ENCODE measurements at places on chromosomes 3 and 15.

- DNase-seq = no peak
Observed at GRCh38 chr3:31748281-31748932, 215.7 kb downstream of the STT3B start.

DNA sequence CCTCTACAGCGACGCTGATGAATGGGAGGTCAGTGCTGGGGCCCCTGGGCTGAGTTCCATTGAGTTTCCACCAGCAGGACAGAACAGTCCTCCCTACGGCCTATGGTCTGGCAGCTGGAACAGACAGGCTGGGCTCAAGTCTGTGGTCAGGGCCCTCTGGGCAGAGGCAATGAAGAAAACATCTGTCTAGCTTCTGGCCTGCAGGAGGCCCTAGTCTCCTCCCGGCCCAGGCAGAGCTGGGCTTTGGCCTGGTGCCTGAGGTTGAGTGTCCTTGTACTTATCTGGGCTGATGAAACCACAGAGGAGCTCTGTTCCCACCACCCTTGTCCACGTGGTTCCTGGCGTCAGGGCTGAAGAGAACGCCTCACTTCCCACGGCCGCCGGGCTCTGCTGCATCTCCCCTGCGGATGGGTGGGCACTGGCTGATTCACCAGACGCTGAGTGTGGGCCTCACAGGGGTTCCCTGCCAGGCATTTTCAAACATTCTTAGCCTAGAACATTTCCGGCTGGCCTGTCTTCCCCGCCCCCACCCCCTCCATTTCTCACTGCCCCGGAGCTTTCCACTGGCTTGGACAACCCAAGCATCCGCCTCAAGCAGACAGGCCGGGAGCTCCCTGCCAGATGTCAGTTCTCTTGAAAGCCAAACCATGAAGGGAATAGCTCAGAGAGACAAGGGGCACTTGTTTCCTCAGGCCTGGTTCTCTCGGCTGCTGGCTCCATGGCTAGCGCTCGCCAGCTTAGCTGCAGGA is 20.3 kb downstream of the PPCDC start:
- DNase-seq = no peak

GRCh38 chr3:99066863-99067262 is 165.4 kb upstream of the DCBLD2 start:
- DNase-seq = no peak

GRCh38 chr3:29267226-29267625 is 13.6 kb upstream of the RBMS3 start:
- DNase-seq = no peak

- no peak for DNase-seq
Observed at GRCh38 chr3:156563900-156564682, 9.2 kb upstream of the SSR3 start.

- no peak for DNase-seq
Observed at GRCh38 chr3:59472541-59472940, 422.7 kb upstream of the CFAP20DC start.

- DNase-seq = peak; percentile 68
Observed at GRCh38 chr3:66407611-66408218, 93.1 kb downstream of the LRIG1 start.

DNA sequence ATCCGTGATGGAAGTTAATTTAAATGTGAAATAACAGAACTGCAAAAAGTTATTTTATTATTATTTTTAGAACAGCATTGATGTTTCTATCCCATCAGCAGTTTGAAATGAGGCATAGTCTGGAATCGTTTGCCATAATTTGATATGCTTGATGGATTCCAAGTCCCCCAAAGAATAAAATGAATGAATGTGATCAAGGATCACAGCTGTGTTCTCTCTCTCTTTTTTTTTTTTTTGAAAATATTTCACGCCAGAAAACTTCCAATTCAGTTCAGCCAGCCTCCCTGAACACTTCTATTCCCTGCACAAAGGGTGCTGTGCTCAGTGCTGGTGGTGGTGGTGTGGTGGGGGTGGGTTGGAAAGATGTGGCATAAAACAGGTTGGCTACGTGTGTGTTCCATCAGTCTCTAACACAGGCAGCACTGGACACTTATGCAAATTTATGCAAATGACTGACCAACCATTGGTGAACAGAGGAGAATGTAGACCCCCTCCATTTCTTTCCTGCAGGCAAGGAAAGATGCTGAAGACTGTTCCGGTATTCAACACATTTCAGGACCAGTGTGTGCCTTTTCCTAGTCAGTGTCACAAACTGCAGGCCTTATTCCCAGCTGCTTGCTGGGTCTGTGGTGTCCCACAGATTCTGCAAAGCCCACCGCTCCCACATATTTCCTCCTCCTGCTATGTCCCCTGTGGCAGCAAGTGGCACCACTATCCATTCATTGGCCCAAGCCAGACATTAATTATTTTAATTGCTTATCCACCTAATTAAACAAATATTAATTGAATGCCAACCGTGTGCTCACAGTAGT is 10.6 kb downstream of the ARNT2 start:
- DNase-seq = no peak

- no peak for DNase-seq
Observed at GRCh38 chr3:133401374-133402135, 1.7 kb downstream of the BFSP2 start.

DNA sequence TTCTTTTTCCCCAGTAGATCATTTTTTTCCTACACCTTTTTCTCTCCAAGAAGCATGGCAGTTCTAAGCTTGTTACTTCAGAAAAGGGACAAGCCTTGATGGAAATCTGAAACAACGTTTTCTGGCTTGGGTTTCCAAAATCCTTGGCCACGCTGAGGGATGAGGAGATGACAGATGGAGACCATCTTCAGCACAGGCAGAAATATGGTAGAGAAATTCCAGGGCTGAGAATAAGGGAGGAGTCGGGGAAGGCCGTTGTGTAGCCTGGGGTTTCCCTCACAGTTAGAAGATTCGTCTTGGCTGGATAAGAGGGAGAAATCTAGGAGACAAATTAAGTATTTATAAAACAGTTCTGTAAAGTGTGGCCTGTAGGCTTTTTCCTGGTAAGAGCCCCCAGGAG is 33.9 kb upstream of the STT3B start:
- DNase-seq = no peak

DNA sequence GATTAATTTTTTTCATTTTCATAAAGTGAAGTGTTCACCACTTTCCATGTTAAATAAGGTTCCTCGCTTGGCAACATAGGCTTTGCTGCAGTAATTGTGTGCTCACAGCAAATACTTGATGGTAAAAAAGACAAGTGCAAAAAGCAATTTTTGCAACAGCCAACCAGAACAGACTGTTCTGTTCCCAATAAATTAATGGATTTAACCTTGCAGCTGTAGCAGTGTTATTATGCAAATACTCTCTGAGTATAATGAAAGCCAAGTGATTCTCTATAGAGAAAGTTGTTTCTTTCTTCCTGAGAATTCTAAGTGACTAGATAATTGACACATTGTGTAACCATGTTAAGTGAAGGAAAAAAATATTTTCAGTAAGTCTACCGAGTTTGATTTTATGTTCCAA is 183.7 kb upstream of the NAALADL2 start:
- DNase-seq = no peak

DNA sequence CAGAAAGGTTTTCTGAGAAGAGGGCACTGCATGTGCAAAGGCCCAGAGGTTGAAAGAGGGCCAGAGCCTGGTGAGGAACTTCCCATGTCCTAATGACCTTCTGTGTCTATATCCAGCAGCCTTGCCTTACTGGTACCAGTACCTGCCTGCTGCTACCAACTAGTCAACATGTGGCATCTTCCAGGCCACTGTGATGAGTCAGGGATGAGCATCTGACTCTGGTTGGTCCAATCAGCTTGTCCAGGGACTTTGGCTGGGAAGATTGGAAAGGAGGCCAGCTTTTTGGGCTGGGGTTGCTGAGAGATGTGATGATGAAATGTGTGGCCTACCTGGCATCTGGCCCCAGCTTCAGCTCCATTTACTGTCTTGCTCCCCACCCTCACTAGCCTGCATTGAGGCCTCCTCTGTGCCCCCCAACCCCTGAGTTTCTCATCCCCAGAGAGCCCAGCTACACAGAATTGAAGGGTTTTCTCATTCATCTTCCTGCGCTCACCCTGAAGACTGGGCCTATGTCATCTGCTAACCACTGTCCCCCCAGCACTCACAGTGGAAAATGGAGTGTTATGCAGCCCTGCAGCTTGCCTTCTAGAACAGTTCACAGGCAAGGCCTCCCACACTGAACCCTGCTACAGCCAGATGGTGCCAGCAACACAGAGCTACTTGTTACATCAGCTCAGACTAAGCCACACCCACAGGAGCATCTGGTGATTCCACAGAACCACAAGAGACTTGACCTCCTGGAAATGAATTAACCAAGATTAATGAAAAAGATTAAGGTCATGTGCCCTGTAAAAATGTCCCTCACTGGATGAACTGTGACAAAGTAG is 1.3 kb upstream of the TWF2 start:
- DNase-seq = peak; percentile 53

GRCh38 chr3:41710646-41711388 is 251.1 kb downstream of the ULK4 start:
- no peak for DNase-seq

- no peak for DNase-seq
Observed at GRCh38 chr3:79157191-79157590, 610.6 kb downstream of the ROBO1 start.

- DNase-seq = no peak
Observed at GRCh38 chr3:51961602-51962569, 5.4 kb downstream of the PCBP4 start.

GRCh38 chr3:84547971-84548970 is 410.5 kb upstream of the CADM2 start:
- DNase-seq = no peak

DNA sequence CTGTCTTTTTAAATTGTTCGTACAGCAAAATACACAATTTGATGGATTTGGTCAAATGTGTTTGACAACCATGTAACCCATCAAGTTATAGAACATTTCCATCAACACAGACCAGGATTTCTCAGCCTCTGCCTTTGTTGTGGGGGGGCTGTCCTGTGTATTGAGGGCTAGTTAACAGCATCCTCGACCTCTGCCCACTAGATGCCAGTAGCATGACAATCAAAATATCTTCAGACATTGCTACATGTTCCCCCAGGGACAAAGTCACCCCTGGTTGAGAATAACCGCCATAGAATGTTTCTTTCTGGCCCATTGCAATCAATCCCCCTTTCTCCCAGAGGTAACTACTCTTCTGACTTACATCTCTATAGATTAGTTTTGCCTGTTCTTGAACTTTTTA is 310.1 kb upstream of the RGMA start:
- no peak for DNase-seq

- no peak for DNase-seq
Observed at GRCh38 chr3:187621881-187622280, 48.3 kb downstream of the SST start.

DNA sequence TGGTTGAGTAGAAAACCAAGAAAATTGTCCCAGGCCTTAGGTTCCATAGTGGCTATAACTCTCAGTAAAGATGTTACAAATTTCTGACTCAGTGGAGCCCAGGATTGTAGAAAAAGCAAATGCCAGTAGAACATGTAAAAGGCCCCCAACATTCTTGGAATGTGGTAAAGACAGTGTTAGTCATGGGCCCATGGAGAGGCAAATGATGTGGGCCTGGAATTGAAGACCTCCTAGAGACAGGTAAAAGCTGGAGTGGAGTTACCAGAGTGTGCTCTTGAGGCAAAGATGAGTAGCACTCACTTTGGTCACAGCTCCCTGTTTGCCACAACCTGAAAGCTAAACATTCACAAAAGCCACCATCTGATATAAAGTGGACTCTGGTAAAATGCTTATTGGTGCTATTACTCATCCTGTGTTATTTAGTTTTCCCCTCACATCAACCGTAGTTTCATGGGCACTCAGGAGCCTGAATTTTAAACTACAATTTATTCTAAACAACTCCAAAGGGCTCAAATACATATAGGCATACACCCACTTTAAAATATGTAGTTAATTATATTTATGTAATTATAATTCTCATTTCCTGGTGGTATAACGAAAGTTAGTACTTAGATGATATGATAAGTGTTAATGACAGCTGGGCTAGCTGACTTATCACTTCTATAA is 359.6 kb upstream of the NECTIN3 start:
- DNase-seq = no peak

DNA sequence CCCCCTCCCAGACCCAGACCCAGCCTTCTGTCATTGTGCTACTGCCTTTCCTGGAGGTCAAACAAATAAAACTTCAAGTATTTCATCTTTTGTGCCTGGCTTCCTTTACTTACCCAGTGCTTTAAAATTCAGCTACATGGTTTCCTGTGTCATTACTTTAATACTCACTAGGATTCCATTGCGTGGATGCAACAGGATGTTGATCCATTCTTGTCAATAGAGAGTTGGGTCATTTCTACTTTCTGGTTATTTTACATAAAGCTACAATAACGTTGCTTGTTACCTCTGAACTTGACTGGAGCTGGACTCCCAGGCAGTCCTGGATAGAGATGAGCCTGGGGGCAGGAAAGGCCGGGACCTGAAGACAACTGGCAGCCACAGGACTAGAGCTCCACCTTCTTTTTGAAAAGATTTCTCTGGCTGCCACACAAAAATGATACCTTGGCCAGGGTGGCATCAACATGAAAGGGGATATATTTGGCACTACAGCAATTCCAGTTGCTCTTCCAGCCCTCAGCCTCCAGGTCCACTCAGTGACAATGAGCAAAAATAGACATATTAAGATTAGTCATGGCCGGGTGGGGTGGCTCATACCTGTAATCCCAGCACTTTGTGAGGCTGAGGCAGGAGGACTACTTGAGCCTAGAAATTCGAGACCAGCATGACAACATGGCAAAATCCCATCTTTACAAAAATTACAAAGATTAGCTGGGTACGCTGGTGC is 23.3 kb upstream of the HEG1 start:
- no peak for DNase-seq

- DNase-seq = no peak
Observed at GRCh38 chr3:165195640-165196576, at the start of gene SLITRK3. Gene SLITRK3 (minus strand): TSS chr3:165196384. CDS start chr3:165190830, 5,554 bp downstream.

DNA sequence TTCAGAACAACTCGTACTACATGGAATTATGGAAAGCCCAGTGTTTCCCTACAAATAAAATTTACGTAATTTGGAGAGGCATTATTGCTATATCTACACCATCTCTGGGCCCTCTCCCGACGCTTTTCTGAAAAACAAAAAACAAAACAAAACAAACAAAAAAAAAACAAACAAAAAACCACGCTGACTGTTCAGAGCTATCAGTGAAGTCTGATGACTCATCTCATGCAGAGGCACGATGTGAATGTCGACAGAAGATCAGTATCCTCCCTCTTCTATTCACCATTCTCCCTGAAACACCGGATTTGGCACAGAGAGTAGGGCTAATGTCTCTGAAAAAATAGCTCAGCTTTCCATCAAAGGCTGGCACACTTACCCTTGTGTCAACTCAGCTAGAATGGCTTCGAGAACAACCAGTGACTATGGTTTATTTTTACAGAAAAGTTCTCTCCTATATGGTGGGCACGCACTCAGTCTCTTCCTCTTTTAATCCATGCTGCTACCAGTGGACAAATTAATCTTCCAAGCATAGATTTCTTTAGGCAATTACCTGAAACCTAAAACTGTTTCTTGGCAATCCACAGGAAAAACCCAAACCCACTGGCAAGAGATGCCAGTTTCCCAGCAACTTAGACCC is 1.5 kb downstream of the CRBN start:
- no peak for DNase-seq

DNA sequence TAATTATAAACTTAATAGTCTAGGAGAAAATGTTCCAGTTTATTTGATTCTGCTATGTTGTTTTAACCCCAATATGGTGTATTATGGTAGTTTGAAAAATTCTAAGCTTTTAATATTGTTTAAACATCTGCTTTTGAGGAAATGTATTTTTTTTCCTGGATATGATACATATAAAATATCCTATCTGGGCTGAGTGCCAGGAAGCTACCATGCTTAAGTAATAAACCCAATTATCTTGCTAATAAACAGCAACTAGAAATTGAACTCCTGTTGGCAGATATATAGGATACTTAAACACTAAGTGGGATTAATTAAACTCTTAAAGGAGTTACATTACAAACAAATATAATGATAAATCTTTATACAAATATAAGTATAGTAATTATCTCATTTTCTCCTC is 293.7 kb upstream of the GRM7 start:
- no peak for DNase-seq

Measured in activated T-cell treated with anti-CD3 and anti-CD28 coated beads for 48 hours (primary cell).